KG1 (cell line): ENCODE measurements at places on chromosomes 7 and 10.

DNA sequence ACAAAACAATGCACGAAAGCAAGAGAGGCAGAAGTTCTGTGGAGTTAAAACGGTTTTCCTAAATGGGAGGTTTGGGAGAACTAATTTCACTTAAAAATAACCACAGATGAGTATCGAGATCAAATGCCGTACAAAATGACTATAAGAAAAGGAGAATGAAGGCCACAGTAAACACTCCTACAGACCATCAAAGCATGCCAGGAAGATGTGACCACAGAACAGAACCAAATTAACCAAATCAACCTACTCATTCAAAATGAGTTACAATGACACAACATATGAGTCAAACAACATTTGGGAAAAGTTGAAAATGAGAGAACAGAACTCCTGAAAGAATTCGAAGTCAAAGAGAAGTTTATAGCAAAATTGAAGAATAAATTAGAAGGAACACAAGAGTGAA lies 24.3 kb upstream of the DOCK1 start:
- no peak for DNase-seq

DNA sequence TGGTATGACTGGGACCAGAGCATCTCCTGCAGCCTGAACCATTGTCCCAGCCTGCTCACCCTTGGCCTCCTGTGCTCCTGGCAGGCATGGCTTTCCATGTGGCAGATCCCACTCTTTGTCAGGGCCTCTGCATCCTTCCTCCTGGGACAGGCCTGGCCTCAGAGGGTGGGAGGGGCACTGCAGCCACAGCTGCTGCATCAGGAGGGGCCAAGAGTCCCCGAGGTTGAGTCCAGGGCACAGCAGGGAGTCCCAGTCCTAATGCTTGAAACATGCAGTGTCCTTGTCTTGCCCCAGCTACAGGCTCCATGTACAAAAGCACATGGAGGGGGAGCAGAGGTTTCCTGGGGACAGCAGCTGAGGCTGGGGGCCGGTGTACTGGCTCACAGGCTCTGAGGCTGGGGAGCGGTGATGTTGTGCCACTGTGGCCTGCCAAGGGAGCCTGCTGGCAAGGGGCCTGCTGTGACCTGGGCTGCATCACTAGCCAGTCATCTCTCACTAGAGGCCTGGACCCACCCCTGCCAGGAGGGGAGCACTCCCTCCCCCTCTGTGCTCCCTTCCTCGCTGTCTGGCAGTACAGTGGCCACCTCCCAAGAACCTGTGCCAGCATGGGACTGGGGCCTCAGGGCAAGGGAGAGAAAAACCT lies 144.8 kb downstream of the ZNF248 start:
- DNase-seq: no peak

- no peak for DNase-seq
Measured at GRCh38 chr10:58839771-58840170, 327.1 kb downstream of the BICC1 start.

DNA sequence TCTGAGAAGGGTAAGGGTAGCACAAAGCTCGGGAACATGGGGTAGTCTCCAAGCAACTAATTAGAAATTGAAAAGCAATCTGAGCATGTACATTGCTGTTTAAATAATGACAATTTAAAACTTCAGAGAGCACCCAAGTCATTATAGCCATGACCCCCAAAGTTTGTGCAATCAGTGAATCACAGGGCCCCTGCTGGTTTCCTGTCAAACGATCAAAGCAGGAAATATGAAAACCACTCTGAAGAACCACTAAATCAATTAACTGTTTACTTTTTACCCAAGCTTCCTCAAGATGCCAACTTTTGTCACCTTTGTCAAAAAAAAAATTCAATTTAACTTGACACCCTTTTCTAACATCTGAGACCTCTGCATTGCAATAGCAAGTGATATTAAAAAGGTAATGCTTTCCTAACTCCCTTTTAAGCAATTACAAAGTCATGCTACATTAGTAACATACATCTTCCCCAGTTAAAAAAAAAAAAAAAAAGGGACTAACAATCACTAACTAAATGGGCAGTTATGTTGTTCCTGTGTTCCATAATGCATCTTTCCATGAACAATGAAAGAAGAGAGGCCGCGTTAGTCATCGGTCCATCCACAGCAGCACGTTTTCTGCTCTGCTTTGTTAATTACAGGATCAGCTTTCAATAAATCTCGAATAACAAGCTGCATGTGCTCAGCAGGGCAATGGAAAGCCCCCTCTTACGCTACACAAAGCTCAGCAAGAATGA lies 80.6 kb downstream of the ETV1 start:
- DNase-seq: no peak

DNA sequence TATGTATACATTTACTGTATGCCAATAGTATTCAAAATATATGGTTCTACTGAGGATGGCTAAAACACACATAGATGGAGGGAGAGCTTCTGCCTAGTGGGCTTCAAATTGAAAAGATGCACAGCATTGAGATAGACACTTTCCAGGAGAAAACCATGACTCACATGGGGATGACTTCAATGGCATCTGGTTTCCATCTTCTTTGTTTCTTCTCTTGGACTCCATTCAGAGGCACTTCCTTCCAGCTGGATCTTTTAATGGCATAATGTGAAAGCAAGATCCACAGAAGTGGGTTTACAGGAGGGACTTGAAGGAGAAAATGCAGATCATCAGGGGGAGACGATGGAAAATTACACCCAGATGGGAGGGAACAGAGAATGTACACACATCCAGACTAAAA lies 84.9 kb downstream of the ZNF365 start:
- DNase-seq: no peak

- no peak for DNase-seq
Measured at GRCh38 chr10:3786295-3787015, 1.4 kb upstream of the KLF6 start.

GRCh38 chr10:48460182-48460581 lies 144.7 kb downstream of the ARHGAP22 start:
- DNase-seq: no peak

- DNase-seq: no peak
Measured at GRCh38 chr7:1548438-1548831, 7.6 kb downstream of the TMEM184A start.

GRCh38 chr7:26655781-26656180 lies 208.6 kb downstream of the SKAP2 start:
- no peak for DNase-seq

DNA sequence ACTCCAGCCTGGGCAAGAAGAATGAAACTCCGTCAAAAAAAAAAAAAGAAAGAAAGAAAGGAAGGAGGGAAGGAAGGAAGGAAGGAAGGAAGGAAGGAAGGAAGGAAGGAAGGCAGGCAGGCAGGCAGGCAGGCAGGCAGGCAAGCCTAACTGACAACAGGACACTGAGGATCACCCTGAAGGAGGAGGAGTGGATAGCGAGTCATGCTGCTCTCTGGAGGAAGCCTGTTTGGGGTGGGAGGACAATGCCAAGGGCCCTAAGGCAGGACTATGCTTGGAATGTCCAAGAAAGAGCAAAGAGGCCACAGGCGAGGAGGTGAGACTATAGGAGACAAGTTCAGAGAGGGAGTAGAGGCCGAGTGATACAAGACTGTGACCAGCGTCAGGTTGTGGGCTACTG lies 107.0 kb upstream of the PARD3 start:
- no peak for DNase-seq

DNA sequence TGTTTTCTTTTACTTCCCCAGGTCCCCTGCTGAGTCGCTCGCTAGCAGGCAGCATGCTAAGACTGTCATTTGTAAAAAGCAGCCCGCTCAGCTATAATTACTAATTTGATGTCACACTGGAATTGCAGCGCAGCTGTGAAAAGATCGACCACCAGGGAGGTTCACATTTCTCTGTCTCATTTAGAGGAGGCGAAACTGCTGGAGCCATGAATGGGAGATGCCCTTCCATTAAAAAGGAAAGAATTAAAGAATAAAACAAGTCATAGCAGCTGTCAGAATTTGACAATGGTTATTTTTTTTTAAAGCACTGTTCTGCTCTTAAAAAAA lies 153.5 kb downstream of the PIP4K2A start:
- DNase-seq: no peak

DNA sequence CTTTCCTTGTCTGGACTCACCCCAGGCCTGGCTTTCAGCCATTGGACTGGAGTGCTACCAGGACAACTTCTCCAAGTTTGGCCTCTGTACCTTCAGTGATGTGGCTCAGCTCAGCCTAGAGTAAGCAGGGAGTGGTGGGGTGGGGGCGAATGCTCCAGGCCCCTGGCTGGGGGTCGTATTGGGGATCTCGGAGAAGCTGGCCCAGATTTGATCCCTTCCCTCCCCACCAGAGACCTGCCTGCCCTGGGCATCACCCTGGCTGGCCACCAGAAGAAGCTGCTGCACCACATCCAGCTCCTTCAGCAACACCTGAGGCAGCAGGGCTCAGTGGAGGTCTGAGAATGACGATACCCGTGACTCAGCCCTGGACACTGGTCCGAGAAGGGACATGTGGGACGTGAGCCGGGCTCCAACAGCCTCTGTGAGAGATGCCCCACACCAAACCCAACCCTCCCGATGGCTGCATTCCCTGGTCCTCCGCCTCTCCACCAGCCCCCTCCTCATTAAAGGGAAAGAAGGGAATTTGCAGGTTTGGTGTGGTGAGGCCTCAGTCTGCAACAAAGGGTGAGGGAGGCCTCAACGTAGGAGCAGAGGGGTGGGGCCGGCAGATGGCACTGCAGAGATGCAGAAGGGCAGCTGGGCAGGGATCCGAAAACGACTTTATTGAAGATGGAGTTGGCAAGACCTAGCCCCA lies 14.8 kb downstream of the TRPV6 start:
- DNase-seq: no peak

- no peak for DNase-seq
Measured at GRCh38 chr7:142833174-142834048, 21.5 kb upstream of the EPHB6 start.

DNA sequence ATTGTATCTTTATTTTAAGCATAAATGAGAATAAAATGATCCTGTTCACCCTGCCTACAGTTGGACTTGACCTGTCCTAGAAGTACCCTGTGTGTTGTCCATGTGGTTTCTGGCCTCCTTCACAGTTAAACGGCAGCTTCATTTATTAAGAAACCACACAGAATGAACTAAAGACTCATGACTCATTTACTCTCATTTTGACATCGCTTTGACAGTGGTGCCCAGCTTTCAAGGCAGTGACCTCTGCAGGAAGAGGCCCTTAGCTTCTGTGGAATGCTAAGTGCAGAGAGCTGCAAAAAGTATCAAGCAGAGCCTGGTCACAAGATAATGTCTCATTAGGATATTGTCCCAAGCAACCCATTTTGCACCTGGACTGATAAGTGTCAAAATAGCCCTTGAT lies 93.4 kb downstream of the AVL9 start:
- DNase-seq: no peak

- no peak for DNase-seq
Measured at GRCh38 chr7:19110026-19110730, 7.3 kb downstream of the TWIST1 start.

GRCh38 chr10:74851831-74852230 lies 25.4 kb downstream of the KAT6B start:
- no peak for DNase-seq

DNA sequence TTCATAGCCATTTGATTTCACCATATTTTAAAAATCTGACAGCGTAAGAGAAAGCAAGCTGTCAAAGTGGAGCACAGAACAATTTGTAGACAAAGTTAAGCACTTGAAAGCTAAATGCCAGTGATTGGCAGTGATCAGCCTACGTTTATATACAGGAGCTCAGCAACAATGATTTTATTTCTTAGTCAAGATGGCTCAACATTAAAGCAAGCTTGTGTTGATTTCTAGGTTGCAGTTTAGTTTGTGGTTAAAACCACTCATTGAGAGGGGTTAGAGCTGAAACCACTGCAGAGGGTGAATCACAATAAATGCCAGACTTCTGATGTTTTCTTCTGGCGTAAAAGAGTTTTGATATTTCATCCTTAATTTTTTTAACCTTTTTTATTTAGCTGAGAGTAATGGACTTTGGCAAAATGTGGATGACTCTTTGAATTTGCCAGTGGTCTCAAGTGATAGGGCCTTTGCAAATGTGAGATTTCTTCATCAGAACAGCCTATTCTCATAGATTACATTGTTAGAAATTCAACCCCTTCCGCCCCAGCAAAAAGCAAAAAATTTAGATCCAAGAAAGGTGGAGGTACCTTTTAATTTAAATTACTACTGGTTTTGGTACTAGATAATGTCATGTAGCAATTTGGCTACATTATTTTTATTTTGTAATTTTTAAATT lies 73.8 kb downstream of the SHOC2 start:
- DNase-seq: no peak

DNA sequence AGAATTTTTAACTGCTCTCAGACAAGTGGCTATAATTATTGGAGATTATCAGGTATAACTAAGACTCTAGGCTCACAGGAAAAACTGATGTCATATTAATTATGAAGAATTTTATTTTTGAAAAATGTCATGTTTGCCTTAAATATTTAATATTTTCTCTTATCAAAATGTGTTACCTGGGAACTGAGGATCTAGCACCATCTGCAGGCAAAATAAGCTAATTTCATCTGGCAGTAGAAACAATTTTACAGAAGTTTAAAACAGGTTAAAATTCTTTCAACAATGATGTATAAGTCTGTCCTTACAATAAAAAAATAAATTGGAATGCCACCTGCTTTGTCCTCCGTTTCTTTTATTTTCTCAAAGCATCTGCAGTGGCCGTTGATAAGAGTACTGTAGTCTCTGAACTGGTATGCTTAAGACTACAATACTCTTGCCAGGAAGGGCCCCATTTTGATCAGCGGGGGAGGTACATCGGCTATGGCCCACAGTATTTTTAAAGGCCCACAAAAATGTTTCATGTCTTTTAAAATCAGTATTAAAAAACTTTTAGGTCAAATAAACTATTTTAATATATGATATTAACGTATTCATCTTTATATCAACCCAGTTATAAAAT lies 81.3 kb downstream of the VWDE start:
- DNase-seq: no peak

DNA sequence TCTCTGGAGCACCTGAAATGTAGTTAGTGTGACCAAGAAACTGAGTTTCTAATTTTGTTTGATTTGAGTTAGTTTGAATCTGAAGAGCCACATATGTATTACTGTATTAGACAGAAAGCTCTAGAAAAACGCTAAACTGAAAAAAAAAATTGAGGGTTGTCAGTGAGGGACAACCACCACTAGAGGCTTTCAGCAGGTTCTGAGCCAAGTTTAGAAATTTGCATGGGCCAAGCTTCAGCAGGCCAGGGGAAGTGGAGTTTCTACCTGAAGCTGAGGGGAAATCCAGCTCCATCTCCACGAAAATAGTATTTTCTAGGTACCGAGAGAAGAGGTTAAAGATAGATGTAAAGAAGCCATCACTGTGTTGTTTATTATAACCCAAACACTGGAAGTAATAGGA lies 77.9 kb upstream of the PLXNA4 start:
- DNase-seq: no peak
